NCI-H1092 treated with DMSO at 0.1 percent for 48 hours (cell line): ENCODE measurements at places on chromosomes 2 and 18.
A peak's percentile ranks its signal among the peaks of the same experiment; 100 is the strongest.

GRCh38 chr18:44125446-44125845, 555.2 kb upstream of the SETBP1 start:
- no peak for DNase-seq

GRCh38 chr2:45678791-45679348, 27.4 kb downstream of the PRKCE start:
- no peak for DNase-seq

DNA sequence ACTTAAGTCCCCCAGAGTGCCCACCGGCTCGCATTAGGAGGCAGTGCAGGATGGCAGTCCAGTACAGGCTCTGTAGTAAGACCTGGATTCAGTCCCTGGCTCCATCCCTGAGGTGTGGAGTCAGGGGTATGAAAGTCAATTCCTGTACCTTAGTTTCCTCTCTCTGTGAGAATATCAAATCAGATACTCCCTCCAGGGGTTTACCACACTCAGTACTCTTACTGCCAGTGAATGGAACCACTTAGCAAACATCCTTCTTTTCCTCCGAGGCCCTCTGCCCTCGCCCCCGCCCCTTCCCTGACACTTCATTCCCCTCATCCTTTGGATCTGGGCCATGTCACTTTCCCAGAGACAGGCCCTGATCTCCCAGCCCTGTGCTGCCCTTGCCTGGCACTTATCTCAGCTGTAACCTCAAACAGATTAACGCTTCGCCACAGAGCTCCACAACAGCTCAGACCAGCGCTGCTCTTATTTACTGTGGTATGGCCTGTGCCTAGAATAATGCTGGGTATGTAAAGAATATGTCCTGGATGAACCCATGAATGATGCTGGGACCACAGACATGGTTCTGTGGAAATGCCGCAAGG, 159.0 kb upstream of the TMEM200C start:
- DNase-seq = no peak

- no peak for DNase-seq
These were observed 94.4 kb downstream of the NRP2 start for GRCh38 chr2:205776720-205777119.

GRCh38 chr2:197477797-197478196, 21.8 kb downstream of the HSPD1 start:
- DNase-seq = no peak

DNA sequence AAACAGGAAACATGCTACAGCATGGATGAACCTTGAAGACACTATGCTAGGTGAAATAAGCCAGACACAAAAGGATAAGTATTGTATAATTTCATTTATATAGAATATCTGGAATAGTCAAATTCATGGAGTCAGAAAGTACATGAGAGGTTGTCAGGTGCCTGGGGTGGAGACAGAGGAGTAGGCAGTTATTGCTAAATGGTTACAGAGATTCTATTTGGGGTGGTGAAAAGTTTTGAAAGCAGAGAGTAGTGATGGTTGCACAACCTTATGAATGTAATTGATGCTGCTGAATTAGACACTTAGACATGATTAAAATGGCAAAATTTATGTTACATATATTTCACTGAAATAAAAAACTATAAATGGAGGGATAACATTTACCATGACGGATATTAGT, 197.4 kb downstream of the VAPA start:
- DNase-seq = no peak

DNA sequence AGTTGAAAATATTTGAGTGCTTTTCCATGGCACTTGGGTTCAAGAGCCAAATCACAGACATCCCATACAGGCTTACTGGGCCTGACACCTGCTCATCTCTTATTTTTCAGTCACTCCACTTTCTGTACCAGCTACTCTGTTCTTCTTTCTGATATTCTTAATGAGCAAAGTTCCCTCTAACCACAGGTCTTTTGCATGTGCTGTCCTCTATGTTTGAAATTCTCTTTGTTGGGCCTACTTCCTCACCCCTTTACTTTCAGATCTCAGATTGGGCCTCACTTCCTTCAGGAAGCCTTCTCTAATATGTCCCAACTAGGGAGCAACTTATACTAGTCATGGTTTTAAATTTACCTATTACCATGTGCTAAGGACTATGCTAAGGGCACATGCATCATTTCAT, 81.8 kb upstream of the RBMS1 start:
- DNase-seq = no peak

DNA sequence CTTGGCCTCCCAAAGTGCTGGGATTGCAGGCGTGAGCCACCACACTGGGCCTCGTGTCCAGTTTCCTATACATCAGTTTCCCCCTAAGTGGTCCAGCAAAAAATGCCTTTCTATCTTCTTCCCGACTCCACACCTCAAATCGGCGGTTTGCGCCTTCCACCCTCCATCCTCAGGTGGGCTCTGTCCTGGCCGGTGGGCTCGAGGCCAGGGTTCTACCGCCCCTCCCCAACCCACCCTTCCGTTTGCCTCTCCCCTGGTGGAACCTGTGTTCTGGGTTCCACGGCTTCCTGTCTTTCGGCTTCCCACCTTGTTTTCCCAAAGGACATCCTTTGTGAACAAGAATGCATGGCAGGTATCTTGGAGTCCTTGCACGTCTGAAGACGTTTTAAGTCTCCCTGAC, 104.4 kb downstream of the HS6ST1 start:
- no peak for DNase-seq

GRCh38 chr2:67660871-67661270, 263.7 kb downstream of the ETAA1 start:
- no peak for DNase-seq

- peak; percentile 17 for DNase-seq
These were observed 53.5 kb upstream of the ASAP2 start for GRCh38 chr2:9152975-9153642.

GRCh38 chr2:30713698-30714097, 93.5 kb downstream of the CAPN13 start:
- no peak for DNase-seq

DNA sequence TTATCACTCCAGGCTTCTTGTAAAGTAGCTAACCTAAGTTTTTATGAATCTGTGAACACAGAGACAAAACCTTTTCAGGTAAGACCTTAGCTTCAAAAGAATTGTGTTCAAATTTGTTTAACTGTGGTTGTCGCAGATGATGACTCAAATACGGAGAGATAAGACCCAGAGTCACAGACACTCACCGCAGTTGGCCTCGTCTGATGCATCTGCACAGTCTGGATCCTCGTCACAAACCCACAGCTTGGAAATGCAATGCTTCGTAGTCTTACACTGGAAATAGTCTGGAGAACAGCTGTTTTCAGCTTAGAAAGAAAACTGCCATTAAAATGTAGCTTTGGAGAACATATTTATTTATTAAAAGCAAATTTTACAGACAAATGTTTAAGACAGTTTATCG, 1662.1 kb upstream of the NXPH2 start:
- DNase-seq = no peak

GRCh38 chr2:217943446-217944321, 59.1 kb downstream of the TNS1 start:
- no peak for DNase-seq

- DNase-seq = no peak
These were observed 1.9 kb downstream of the NDUFV2 start for GRCh38 chr18:9104244-9104901.

- no peak for DNase-seq
These were observed 84.6 kb downstream of the SLC66A3 start for GRCh38 chr2:11239666-11240462.

DNA sequence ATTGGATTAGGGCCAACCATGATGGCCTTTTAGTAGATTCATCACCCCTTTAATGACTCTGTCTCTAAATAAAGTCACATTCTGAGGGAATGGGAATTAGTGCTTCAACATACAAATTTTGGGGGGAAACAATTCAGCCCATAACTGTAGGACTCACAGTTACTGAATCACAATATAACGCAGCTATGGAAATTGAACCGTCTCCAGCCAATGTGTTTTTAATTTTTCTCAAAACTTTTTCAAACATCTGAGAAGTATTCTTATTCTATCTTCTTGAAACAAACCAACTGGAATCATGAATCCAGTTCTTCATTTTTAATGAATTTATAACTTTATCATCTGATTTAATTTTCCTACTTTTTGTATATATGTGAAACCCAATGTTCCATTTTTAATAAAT, 373.1 kb upstream of the SYT4 start:
- no peak for DNase-seq

DNA sequence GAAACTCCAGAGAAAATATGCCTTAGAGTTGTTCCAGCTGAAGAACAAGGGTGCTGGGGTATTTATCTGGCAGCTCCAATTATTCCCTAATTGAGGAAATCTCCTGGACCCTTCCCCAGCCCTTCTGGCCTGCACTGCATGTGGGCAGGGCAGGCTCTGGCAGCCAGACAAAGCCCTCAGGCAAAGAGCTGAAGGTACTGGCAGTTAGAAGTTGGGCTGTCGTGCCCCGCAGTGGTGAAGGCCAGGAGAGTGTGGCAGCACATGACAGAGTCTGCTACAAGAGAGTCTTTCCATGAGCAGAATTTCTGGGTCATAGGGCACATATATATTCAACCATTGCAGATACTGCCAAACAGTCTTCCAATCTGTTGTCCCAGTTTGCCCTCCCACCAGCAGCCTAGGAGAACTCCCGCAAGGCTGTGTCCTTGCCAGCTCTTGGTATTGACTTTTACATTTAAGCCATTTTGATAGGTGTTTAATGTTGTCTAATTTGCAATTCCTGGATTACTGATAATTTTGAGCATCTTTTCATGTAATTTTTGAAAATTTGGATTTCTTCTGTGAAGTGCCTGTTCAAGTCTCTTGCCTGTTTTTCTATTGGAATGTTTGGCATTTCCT, 26.6 kb downstream of the ONECUT2 start:
- no peak for DNase-seq

GRCh38 chr2:180205621-180206235, 198.6 kb upstream of the CWC22 start:
- DNase-seq = no peak

GRCh38 chr2:1397350-1397749, 15.9 kb upstream of the TPO start:
- DNase-seq = no peak
